Right atrium auricular region (tissue), 2 donors: ENCODE measurements at places on chromosomes 4 and X. TPM values are rescaled to one million over a fixed set of nuclear protein-coding genes. Genes with fewer than 3 reads are reported as not detected.

BST1 gene
- total RNA-seq = 10.2 TPM

TLR1 gene
- total RNA-seq = 3.6 TPM

CT45A3 gene
- not detected for total RNA-seq

TKTL2 gene
- not detected for total RNA-seq

TMEM31 gene
- total RNA-seq = not detected

MAGEA2B gene
- not detected for total RNA-seq

GRCh38 chr4:41137879-41138278, 76.5 kb downstream of the APBB2 start:
- no peak for DNase-seq
- no peaks in the 10 kb centered on the region for H3K4me1 ChIP-seq
- H3K27ac ChIP-seq = no peak overlapping the region
- no peaks in the 10 kb centered on the region for H3K36me3 ChIP-seq

DNA sequence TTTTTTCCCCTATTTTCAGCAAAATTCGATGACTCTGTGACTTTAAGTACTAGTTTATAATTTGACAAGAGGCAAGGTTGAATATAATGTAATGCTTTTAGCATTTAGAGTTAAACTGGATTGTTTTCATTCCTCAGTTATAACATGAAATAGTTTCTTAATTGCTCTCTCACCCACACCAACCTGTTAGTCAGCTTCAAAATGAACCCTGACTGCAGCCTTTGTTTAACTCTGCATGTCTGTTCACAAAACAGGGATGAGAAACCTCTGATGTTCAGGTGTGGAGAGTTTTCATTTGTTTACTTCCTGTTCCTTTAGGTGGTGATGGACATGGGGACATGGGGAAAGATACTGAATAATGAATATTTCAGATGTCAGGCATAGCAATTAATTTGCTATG, 49.9 kb upstream of the MND1 start:
- peaks cover 18% of the 10 kb centered on the region for H3K36me3 ChIP-seq
- peaks cover 19% of the 10 kb centered on the region for H3K4me1 ChIP-seq
- DNase-seq = no peak
- H3K27ac ChIP-seq = no peak overlapping the region

GRCh38 chr4:133148690-133149363, at the start of gene PCDH10:
Gene PCDH10 (plus strand): TSS chr4:133149294. CDS start chr4:133150141, 847 bp downstream.
- peak; percentile 96 for DNase-seq
- no peaks in the 10 kb centered on the region for H3K4me1 ChIP-seq
- peak within 1 kb of the TSS; percentile 40 for H3K4me3 ChIP-seq

GRCh38 chr4:185589067-185589836, 53.9 kb upstream of the PDLIM3 start:
- DNase-seq = no peak
- peak overlapping the region; percentile 33 for H3K27ac ChIP-seq
- no peaks in the 10 kb centered on the region for H3K4me1 ChIP-seq
- H3K4me3 ChIP-seq = no peak overlapping the region

- no peak overlapping the region for H3K4me3 ChIP-seq
- no peak for DNase-seq
- H3K36me3 ChIP-seq = no peaks in the 10 kb centered on the region
- H3K27ac ChIP-seq = no peak overlapping the region
Observed at GRCh38 chr4:55554453-55555030, 7.8 kb upstream of the CLOCK start.

- no peaks in the 10 kb centered on the region for H3K27me3 ChIP-seq
- H3K4me3 ChIP-seq = no peak overlapping the region
- DNase-seq = no peak
- no peaks in the 10 kb centered on the region for H3K36me3 ChIP-seq
- H3K27ac ChIP-seq = no peak overlapping the region
Observed at GRCh38 chrX:17067534-17067933, 121.1 kb downstream of the REPS2 start.

DNA sequence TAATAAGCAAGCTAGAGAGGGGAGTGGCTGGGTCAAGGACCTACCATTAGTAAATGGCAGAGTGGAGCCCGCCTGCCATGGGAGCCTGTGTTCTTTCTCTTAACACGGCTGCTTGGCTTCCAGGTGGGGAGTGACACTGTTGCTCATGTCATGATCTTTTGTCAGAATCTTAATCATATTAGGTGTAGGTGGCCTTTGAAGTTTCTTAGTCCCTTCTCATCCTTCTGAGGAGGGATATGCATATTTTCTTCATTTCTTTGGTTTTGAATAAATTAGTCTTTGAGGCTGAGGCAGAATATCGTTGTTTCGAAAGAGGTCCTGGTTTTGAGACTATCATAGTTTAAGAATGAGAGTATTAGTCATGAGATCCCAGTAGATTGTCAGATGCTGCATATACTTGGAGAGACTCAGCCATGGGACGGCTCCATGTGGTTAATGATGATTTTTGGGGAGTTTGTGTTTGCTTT, 28.9 kb downstream of the SNX25 start:
- no peaks in the 10 kb centered on the region for H3K4me1 ChIP-seq
- H3K36me3 ChIP-seq = no peaks in the 10 kb centered on the region
- H3K27me3 ChIP-seq = no peaks in the 10 kb centered on the region

GRCh38 chrX:12115377-12115776, 22.9 kb upstream of the FRMPD4 start:
- no peaks in the 10 kb centered on the region for H3K36me3 ChIP-seq
- no peak overlapping the region for H3K4me3 ChIP-seq
- H3K27me3 ChIP-seq = no peaks in the 10 kb centered on the region
- no peak overlapping the region for H3K27ac ChIP-seq
- no peak for DNase-seq

DNA sequence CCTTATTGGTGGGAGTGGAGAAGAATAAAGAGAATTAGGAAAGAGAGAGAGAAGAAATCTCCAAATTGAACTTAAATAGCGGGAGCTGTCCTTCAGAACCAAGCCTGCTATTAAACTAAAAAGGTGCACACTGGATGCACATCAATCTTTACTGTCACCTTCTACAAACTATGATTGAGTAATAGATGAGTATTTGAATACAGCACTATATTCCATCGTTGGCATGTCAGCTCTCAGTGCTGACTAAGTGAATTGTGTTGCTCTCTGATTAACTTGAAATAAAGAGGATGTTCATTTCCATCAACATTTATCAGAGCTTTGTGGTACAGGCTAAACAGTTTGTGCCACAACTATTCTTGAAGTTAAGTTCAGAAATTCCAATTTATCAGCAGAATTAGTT, 143.7 kb upstream of the PABPC4L start:
- no peaks in the 10 kb centered on the region for H3K4me1 ChIP-seq
- no peak for DNase-seq
- no peaks in the 10 kb centered on the region for H3K36me3 ChIP-seq
- H3K4me3 ChIP-seq = no peak overlapping the region

DNA sequence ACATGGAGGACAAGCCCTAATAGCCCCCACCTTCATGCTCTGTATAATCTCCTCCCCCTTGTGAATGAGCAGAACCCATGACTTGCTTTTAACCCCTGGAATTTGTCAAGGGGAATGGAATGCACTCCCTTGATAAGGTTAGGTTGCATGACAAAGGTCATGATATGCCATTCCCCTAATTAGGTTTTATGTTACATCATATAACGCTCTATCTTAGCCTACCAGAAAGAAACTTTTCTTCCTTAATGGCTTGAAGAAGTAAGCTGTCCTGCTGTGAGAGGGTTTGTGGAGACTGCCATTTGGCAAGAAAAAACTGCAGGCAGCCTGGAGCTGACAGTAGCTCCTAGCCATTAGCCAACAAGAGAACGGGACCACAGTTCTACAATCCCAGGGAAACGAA, 399.8 kb upstream of the MAD2L1 start:
- DNase-seq = no peak
- H3K27me3 ChIP-seq = no peaks in the 10 kb centered on the region
- no peaks in the 10 kb centered on the region for H3K4me1 ChIP-seq
- no peak overlapping the region for H3K27ac ChIP-seq
- no peak overlapping the region for H3K4me3 ChIP-seq
- no peaks in the 10 kb centered on the region for H3K36me3 ChIP-seq
